Inflammatory macrophage treated with lipopolysaccharide for 1 hour (primary cell): ENCODE measurements at places on chromosomes 7 and 10.

DNA sequence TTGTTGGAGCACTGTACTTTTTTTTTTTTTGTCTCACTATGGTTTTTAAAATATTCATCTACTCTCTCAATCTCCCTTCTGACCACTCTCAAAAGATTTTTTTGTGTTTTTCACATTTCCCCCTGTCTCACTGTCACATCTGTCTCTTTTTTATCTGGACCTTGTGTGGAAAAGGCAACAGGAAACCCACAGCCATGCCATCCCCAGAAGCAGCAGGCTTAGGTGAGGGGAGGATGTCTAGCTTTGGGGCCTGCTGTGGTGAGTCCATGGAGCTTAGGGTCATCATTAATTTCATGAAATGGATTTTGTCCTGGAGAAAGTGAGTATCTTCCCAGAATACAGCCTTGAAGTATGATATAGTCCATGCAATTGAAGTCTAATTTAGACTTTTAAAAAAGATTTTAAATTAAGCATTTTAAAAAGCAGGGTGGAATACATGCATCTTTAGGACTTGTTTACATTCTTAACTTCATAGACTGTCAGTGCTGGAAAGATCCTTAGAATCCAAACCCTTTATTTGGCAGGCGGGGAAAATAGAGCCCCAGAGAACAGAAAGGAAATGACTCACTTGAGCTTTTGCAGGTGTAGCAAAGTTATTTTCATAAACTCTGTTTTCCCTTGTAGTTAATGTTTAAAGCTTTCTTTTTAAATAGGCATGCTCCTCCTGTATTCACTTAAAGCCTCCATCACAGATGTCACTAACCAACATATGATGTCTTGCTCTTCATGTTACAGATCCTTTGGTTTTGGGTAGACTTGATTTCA is 25.1 kb downstream of the MINDY4 start:
- DNase-seq, result no peak

- no peak for DNase-seq
These were observed 94.5 kb downstream of the PTPRE start for GRCh38 chr10:128001363-128001745.

DNA sequence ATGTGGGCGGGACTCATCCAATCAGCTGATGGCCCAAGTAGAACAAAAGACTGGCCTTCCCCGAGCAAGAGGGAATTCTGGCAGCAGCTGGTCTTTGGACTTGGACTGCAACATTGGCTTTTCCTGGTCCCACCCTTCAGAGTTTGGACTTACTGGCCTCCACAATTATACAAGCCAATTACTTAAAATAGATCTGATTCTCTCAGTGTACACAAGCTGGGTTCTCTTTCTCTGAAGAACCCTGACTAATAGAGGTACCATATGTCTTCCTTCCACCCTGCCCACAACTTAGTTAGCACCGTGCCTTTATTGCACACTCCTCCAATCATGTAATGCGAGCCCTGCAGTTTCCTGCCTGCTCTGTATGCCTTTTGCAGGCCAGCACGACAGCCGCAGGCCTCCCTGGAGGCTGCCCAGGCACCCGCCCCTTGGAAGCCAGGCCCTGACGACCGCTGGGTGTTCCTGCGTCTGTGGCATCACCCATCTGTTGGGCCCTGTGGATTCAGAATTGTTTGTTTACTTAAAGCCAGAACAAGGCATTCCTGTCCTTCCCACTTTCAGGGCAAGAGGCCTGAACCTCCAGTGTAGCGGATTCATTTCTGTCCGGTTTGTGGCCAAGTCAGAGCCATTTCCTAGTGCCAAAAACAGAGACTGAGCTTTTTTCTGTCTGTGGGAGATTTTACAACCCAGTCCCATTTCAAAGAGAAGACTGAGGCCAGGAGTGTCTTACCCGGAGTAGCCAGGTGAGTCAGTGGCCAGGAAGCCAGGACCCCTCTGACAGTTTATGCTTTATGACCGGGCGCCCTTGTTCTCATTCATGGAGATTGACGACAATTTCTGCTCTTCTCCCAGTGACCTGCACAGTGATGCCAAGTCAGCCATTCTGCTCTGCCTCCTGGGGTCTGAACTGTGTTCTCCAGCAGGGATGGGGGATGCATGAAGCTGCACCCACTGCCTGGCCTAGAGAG is 968 bp upstream of the INMT start:
- no peak for DNase-seq

- DNase-seq, result peak; percentile 46
These were observed 102.3 kb upstream of the PPIF start for GRCh38 chr10:79244841-79245504.
